Inflammatory macrophage (primary cell): ENCODE measurements at places on chromosomes 3 and 15.

DNA sequence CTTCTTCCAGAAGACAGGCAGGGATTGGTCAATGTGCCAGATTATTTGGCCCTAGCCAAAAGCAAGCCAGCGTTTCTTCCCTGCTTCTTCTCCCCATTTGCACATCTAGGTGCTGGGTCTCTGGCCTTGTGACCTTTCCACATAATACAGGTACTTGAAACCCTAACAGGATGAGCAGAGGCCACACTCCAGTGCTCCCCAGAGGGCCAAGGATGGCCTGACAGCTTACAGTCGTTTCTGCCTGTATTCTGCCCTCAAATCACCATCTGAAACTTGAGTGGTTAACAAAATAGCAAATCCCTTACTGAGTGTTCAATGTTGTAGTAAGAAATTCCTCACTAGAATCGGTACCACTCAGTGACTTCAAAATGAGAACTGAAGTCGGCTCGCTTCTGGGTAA lies 29.1 kb downstream of the MKRN2 start:
- no peak for DNase-seq

DNA sequence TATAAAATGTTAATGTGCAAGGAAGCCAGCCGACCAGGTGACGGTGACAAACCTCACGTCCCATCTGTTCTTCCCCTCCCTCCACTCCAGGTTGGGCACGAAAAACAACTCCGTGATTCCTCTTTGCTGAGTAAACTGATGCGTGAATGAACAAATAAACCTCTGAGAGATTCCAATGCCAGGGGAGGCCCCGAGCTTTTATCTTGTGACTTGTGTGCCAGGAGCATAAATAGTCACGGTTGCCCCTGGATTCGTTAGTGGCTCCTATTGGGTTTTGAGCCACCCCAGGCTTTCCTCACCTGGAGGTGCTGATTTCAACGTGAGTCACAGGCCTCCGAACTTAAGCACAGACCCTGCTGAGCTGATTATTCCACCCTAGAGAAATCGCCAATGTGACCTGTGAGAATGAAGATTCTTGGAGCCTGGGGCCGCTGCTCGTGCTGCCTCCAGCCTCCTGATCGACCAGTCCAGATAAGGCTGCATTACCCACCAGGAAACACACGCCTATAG lies 119.2 kb downstream of the SHQ1 start:
- DNase-seq, result no peak

- DNase-seq, result peak; percentile 28
These were observed 11.7 kb downstream of the SCAANT1 start for GRCh38 chr3:63900459-63900858.

DNA sequence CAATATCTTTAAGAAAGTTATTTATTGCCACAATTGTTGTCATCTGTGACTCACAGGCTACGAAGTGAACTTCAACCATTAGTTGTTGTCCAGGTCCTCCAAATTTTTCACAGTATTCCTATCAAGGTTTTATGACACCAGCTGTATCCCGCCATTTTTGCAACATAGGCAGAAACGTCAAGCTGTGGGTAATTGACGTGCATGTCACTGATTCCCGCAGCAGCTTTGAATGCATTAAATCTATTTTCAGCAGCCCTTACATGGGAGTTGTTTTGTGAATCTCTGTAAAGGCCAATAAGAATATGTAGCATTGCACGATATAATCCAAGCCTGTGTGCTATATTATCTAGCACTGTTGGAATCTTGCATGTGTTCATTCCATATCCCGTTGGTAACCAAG lies 109.1 kb upstream of the TOPAZ1 start:
- DNase-seq, result no peak

- DNase-seq, result no peak
These were observed 104.9 kb upstream of the AGBL1 start for GRCh38 chr15:85974742-85975141.

- no peak for DNase-seq
These were observed 577.7 kb upstream of the ADAMTS9 start for GRCh38 chr3:65265511-65265910.

DNA sequence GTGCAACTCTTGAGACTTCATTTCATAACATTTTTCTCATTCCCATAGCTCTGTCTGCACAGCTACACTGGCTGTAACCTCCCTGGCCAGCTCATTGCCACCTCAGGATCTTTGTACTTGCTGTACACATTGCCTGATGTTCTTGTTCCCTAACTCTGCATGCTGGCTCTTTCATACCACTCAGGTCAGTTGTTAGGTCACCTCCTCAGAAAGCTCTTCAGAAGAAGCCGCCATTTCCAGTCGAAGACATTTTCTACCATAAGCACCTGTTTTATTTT lies 176.2 kb downstream of the AKAP13 start:
- DNase-seq, result peak; percentile 47

DNA sequence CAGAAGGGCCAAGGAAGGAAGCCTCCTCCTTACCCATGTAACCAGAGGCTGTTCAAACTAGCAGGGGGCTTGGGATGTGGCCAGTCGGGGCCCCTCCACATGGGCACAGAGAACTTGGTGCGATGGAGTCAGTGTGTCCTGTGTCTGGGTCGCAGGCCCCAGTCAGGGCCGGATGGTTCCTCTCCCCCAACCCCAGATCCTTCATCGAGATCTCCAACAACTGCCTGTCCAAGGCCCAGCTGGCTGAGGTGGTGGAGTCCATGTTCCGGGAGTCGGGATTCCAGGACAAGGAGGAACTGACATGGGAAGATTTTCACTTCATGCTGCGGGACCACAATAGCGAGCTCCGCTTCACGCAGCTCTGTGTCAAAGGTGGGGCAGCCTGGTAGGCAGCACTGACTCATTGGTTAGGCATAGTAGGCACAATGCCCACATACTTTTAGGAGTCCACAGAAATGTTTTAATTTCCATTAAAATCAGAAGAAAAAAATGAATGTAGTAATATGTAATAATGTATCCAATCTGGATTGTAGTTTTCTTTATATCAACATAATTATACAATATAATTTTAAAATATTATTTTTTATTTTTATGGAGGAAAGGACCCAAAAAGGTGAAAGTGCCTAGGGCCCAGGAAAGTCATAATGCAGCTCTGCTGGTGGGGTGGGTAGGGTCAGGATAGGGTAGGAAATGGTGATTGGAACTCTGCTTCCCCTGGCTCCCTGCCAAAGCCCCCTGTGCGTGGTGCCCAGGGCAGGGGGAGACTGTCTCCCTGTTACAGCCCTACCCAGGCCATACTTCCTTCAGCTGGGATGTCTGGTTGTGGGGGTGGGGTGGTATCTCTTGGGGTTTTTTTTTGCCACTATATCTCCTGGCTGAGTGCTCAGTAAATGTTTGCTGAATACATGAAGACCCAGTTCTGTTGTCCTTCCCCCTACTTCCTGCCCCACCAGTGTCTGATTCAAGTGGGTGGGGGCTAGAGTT lies 18.6 kb downstream of the DUOX1 start:
- no peak for DNase-seq

DNA sequence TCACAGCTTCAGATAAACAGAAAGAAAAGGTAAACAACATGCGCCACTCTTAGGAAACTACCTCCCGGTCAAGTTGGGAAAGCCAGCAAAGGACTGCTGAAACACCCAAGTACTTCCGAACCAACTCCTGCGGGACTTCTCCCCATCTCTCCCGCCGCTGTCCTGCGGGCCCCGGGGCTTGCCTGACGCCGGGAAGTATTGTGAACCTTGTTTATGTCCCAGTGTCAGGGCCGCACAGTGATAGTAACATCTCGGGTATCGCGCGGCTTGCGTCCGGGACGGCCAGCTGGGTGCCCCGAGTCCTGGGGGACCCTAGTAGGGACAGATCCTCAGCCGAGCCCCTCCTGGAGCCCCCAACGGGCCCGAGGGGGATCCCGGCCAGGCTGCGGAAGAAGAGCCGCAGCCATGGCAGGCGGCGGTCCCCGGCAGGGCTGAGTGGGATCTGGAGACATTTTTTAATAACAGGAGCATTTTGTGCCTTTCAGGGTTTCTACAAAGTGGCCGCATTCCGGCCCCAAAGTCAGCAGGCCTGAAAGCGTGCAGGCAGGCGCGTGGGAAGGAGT lies 756 bp downstream of the CLPX start:
- DNase-seq, result peak; percentile 74

GRCh38 chr3:61771976-61772375 lies 210.6 kb downstream of the PTPRG start:
- no peak for DNase-seq

GRCh38 chr3:53230041-53230621 lies 25.7 kb downstream of the TKT start:
- DNase-seq, result no peak
